Esophagus squamous epithelium (tissue), 5 donors: ENCODE measurements at places on chromosomes 1 and 21.

GRCh38 chr1:90784186-90784847 lies 67.2 kb upstream of the BARHL2 start:
- no peak for DNase-seq

DNA sequence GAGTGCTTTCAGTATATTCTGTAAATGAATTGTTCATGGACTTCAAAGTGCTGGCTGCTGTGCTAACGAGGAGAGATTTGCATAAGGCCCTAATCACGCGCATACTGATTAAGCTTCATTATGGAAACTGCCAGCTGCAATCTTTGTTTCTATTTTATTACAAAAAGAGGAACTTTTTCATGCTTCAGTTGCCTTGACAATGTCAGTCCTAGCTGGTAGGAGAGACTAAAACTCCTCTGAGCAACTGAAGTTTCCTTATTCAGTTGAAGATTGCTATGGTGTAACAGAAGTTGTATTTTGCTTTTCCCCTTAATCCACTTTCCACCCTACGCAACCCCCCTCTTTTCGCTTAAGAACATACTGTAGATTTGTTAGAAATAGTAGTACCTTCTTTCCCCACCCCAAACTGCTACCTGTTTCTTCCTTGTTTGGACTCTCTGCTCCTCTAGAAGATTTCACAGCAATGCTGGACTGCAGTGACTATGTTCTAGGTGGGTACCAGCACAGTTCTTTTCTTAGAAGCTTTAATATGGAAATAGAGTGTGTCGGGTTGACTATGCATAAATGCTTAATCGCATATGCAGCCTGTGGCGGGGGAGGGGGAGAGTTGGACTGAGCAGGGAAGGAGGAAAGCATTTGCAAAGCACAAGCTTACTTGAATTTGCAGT lies 108.3 kb downstream of the POU2F1 start:
- no peak for DNase-seq

GRCh38 chr1:234866007-234866866 lies 256.3 kb upstream of the IRF2BP2 start:
- no peak for DNase-seq

- no peak for DNase-seq
These were observed 10.0 kb downstream of the LAMC1 start for GRCh38 chr1:183033205-183033604.

GRCh38 chr1:154910851-154911250 lies 25.7 kb downstream of the PMVK start:
- no peak for DNase-seq

DNA sequence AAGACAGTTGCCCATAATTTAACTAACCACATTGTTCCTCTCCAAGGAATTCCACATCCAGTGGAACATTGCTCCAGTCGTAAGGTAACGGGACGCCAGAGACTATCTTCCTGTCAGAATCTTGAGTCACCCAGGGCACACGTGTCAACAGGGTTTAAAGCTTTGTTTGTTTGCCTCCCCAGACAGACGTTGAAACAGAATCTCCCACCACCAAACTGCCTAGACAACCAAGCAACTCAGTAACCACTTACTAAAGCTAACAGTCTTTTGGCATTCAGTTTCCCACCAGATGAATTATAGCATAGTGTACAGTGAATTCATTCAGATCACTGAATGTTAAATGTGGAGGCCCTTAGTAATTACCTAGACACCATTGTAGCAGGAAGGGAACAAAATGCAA lies 439.5 kb downstream of the PLPP3 start:
- DNase-seq: no peak

- DNase-seq: no peak
These were observed 6.2 kb downstream of the TMEM59 start for GRCh38 chr1:54046671-54047383.

GRCh38 chr1:224427346-224427745 lies 7.3 kb downstream of the WDR26 start:
- DNase-seq: no peak

DNA sequence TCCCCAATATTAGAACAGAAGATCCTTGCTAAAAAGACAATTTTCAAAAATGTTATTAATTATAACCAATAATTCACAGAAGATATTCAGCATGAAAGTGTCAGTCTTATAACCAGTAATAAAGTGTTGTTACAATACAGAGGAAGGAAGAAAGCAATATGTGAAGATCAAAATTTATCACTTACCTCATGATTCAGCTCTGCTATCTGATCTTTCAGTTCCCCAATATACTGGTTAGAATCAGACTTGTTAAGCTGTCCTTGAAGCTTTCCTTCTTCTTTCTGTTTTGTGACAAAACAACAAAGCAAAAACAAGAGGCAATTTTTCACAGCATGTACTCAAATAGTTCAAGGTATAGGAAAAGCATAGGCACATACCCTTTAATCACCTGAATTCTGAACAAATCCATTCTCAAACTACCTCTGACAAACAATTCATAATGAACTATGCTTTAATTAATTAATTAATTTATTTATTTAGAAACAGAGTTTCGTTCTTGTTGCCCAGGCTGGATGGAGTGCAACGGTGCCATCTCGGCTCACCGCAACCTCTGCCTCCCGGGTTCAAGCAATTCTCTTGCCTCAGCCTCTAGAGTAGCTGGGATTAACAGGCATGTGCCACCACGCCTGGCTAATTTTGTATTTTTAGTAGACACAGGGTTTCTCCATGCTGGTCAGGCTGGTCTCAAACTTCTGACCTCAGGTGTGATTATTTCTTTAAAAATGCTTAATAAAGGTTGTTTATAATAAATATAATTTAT lies 76.9 kb upstream of the GFI1 start:
- DNase-seq: no peak

DNA sequence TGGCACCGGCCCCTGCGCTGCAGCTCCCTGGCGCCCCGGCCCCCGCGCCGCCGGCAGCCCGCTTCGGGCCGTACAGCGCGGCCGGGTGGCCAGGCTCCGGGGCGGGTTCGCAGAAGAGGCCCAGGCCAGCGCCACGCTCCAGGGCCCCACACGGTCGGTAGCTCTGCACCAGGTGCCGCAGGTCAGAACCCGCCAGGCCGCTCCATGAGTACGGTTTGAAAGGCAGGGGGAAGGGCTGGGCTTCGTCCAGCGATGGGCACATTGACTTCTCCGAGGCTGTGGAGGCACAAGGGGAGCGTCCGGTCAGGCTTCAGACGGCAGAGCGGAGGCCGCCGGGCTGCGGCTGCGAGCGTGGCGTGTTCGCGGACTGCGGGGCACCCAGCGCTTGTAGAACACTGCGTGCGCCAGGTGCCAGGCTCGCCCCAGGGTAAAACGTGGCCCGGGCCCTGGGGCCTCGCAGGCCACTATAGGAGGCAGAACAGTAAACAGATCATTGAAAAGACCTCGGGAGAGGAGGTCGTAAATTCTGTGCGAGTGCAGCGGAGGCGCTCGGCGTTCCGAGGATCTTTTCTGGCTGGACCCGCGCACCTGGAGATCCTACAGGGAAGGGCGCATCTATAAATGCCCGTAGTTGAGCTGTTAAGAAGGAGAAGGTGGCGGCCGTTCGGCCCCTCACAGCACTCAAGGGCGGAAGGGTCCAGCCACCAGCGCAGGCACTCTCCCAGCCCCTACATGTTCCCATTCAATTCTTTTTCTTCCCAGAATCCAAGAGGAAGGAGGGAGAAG lies 5.7 kb downstream of the GFI1 start:
- no peak for DNase-seq

GRCh38 chr1:64121766-64122385 lies 81.5 kb upstream of the UBE2U start:
- DNase-seq: no peak

DNA sequence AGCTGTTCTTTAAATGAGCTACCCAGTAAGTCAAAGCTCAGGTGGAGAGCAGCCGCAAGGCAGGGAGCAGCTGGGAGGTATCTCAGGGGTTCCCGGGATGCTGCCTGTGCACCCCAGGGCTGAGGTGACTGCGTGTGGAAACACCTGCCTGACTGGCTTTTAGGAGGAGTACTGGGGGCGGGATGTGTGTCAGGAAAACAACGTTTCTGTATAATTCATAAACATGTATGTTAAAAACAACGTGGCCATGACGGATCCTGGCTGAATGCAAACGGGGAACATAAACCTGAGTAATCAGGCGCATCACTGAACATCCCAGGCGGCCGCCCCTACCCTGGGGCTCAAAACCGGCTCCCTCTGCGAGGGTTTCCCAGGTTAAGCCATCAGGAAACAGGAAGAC lies 1.5 kb downstream of the C1orf159 start:
- DNase-seq: no peak

- no peak for DNase-seq
These were observed 458 bp upstream of the KRTAP10-4 start for GRCh38 chr21:44572959-44573583.

DNA sequence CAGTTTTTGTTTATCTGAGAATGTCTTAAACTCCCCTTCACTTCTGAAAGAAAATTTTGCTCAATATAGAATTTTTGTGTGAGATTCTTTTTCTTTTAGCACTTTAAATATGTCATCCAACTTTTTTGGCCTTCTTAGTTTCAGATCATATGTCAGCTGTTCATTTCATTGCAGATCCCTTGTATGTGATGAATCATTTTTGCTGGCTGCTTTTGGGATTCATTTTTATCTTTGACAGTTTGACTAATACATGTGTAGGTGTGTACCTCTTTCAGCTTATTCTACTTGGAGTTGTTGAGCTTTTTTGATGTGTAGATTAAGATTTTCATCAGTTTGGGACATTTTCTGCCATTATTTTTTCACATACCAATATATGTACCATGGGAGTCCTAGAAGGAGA lies 156.8 kb downstream of the FASLG start:
- DNase-seq: no peak

DNA sequence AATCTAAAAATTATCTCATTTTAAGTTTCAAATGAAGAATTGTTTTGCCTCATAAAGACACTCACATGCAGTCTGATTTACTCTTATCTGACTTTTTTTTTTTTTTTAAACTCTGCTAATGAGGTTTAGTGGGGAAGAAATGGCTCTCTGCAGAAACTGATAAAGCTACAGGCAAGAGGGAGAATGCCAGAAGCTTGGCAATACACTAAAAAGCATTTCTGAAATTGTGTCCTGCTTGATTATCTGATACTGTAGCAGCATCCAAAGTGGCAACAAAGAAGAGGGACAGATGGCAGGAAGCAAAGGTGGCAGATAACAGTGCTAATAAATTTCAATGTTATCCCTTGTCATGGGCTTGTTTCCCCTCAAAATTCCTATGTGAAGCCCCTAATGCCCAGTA lies 1744.9 kb downstream of the NCAM2 start:
- DNase-seq: no peak

DNA sequence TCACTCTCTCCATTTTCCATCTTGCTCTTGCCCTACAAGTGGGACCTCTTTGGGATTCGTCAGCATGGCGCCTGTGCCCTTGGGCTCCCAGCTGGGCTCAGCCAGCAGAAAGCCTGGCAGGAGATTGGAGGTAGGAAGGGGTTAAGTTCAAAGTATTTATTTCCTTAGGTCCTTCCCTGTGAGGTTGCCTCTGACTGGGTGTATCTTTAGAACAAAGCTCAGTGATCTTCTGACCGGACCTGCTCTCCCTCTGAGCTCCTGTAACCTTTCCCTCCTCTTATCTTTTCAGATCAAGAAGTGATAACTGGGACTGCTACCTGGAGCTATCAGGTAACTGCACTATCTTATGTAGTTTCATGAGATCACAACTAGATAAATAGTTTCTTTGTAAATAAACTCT lies 75.8 kb upstream of the ABCD3 start:
- no peak for DNase-seq

- no peak for DNase-seq
These were observed 51.3 kb downstream of the RHOU start for GRCh38 chr1:228786361-228787129.

DNA sequence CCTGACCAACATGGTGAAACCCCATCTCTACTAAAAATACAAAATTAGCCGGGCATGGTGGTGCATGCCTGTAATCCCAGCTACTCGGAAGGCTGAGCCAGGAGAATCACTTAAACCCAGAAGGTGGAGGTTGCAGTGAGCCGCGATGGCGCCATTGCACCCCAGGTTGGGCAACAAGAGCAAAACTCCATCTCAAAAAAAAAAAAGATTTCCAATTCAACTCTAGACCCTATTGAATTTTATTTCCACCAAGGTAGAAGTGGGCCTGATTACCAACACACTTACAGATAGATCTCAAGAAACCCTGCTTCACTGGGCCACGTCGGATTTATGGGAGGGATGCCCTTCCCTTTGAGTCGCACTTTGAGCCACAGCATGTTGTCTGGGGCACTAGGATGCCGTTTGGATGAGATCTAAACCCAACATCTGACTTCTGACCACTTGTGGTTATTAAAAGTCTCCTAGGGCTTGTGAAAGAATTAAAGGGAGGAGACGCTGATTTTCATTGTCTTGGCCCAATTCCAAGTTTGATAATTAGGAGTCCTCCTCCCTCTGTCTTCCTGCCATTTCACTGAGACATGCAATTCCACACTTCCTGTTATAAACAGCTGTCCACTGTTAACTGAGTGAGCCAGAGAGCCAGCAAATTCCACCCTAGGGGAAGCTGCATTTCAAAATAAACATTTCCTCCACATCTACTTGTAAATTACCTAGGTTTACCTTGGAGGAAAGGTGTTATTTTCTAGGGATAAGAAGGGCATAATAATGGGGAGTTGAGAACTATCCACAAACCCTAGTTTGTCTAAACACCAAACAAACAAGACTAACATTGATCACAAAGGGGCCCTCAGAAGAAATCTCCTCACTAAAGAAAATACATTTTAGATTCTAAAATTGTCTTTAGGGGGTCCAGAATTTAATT lies 5.2 kb upstream of the RERE start:
- no peak for DNase-seq

DNA sequence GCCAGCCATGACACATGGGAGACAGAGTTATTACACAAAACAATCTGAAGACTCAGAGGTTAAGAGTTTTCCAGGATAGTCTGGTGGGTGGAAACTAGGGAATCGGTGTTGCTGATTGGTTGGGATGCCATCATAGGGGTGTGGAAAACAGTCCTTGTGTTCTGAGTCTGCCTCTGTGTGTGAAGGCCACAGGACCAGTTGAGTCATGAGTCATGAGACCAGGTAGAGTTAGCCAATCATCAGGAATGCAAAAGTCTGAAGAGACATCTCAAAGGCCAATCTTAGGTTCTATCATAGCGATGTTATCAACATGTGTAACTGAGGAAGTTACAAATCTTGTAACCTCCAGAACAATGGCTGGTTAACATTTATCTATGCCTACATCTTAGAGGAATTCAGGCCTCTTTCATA lies 49.7 kb upstream of the NEK7 start:
- no peak for DNase-seq

- no peak for DNase-seq
These were observed 857.4 kb downstream of the USP25 start for GRCh38 chr21:16587141-16587581.

- DNase-seq: no peak
These were observed 18.7 kb upstream of the PAPPA2 start for GRCh38 chr1:176444286-176444685.

DNA sequence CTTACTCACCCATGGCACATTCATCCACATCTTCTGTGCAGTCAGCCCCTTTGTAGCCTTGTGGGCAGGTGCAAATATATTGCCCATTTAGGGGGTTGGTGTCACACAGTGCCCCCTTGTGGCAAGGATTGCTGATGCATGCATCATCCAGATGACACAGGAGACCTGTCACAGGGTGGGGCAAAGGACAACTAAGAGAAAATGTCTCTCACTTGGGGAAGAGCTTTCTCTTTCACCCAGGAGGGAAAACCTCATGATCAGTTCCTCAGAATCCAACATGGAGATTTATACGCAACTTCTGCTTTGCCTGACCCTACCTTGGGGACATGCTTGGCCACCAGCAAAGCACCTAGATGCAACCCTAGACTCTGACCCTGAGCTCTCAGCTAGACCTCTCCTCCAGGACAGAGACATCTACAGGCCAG lies 71.8 kb upstream of the ADAM30 start:
- DNase-seq: no peak

GRCh38 chr1:115767403-115767802 lies 1.1 kb downstream of the CASQ2 start:
- DNase-seq: no peak
